ENCODE measurements at places on chromosomes 1 and 21.

GRCh38 chr1:223219846-223220610 lies 77.0 kb upstream of the TLR5 start:
- DNase-seq, result no peak

- DNase-seq, result no peak
These were observed 819.0 kb upstream of the ADGRL4 start for GRCh38 chr1:79825551-79825950.

DNA sequence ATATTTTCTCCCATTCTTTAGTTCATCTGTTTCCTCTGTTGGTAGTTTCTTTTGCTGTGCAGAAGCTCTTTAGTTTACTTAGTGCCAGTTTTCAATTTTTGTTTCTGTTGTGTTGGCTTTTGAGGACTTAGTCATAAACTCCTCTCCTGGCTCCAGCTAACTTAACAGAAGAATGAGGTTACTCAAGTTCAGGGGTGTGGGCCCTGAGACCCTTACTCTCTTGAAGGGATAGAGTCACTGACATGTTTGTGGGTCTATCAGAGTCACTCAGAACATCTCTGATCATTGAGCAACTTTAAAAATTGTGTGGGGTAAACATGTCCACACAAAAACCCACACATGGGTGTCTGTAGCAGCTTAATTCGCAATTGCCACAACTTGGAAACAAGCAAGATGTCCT lies 14.2 kb downstream of the AGT start:
- DNase-seq, result no peak

- DNase-seq, result no peak
These were observed 69.1 kb downstream of the RUSC1 start for GRCh38 chr1:155389826-155390225.

- no peak for DNase-seq
These were observed 92.5 kb upstream of the ADGRL2 start for GRCh38 chr1:81708250-81708649.

GRCh38 chr1:36494971-36495370 lies 12.3 kb upstream of the CSF3R start:
- no peak for DNase-seq

- no peak for DNase-seq
These were observed 60.3 kb upstream of the C1orf87 start for GRCh38 chr1:60133848-60134247.
